ENCODE measurements at places on chromosomes 3 and 15.

DNA sequence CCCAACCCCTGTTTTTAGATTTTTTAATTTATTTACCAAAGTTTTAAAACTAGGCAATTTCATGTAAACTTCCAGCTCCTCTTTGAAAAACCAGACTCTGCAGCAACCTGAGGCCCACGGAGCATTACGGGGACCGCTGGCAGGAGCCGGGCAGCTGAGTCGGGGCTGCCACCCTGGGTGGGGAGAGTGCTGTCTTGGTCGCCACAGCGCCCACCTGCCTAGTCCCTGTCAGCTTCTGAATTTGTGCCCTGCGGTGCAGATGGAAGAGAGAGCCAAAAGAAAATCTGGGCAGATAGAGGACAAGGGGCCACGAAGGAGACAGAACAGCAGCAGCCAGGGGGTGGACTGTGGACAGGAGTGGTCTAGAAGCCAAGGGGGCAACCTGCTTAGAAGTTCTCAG, 34.6 kb downstream of the PXYLP1 start:
- no peak for DNase-seq

DNA sequence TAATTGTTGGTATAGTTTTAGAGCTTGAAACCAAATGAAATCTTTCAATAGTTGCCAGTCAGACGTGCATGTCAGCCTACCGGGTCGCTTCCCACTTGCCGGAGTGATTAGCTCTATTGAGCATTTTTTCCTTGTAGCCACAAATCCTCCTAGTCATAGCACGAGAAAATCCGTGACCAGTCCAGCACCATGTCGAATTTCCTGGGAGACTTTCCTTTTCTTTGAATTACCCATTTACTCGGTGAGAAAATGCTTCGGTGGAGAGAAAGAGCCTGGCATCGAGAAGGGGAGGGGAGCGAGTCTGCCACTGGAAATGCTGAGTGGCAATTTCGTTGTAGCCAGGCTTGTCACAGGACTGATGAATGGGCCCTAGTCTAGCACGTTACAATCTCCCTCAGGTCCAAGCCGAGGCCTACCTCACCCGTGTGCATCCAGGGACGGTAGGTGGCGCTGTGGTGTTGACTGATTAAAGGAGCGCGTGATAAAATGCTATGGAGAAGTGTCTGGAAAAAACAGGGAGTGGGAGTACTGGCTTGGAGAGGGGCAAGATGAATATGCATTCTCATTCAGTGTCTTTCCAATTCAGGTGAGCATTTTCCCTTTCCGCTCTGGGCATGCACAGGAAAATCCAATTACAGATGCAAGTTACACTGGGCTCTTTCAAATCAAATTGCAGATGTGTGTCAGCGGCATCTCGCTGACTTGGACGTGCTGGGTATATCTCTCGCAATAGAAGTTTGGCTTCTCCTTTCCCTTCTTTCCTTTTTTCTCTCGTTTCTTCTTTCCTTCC, 238.8 kb downstream of the EDEM1 start:
- DNase-seq = peak; percentile 20

GRCh38 chr15:69703532-69704187, 251.0 kb downstream of the RPLP1 start:
- no peak for DNase-seq

DNA sequence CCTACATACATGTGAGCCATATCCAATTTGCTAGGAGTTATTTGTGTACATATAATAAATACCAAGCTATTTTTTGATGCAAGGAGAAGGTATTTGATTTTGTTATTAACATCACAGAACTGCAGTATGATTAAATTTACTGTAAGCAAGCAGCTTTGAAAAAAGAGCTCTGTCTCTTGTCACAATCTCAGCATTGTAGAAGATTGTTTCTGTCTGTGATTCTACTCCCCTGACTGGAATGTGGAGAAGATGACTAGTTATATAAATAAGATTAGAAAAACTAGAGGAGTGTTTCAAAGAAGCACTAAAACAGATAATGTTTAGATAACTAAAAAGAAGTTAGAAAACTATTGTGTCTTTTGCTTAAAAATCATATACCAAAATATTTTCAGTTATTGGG, 17.1 kb upstream of the DCBLD2 start:
- no peak for DNase-seq

- no peak for DNase-seq
These were observed 35.3 kb downstream of the GBE1 start for GRCh38 chr3:81726132-81726531.

GRCh38 chr3:141542989-141543388, 56.2 kb downstream of the RASA2 start:
- no peak for DNase-seq

All from activated CD4-positive, alpha-beta T cell treated with anti-CD3 and anti-CD28 coated beads for 1 hour (primary cell).